ENCODE measurements at places on chromosomes 3 and 15.

DNA sequence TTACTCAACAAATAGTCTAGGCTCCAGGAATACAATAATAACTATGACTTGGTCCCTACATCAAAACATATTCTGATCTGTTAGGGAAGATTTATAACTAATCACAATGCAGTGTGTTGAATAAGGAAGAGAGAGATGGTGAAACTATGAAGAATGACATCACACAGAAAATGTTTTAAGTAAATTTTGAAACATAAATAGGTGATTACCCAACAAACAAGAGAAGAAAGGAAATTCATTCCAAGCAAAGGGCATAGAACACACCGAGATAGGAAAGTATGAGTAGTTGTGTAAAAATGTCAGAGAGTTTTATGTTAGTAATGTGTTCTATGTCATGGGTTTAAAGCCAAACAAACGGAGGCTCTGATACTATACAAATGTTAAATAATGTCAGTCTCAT, 13.4 kb downstream of the SEC62 start:
- DNase-seq: no peak

DNA sequence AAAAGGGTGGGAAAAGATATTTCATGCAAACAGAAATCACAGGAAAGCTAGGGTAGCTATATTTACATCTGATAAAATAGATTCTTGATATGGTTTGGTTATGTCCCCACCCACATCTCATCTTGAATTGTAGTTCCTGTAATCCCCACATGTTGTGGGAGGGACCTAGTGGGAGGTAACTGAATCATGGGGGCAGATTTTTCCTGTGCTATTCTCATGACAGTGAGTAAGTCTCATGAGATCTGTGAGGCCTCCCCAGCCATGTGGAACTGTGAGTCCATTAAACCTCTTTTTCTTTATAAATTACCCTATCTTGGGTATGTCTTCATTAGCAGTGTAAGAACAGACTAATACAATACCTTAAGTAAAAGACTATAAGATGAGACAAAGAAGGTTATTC, 558.1 kb downstream of the RSL24D1 start:
- DNase-seq: no peak

GRCh38 chr3:8651418-8652323, 7.1 kb upstream of the SSUH2 start:
- no peak for DNase-seq

- DNase-seq: no peak
Measured at GRCh38 chr3:184378651-184379357, 797 bp upstream of the THPO start.

GRCh38 chr3:25355998-25356397, 72.1 kb upstream of the RARB start:
- DNase-seq: no peak

DNA sequence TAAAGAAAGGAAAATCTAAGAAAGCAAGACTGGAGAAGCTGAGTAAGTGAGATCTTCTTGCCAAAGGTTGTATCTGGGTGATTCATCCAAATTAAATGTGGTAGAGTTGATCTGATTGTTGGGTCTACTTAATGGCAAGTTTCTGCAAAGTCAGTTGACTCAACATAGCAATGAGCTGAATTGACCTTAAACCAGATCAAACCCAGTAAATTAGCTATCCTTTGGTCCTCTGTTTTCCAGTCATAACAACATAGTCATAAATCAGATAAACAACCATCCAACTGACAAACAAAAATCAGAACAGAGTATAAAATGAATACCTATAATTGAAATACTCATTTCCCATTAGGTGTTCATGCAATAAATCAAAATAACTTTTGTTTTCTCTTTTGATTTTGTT, 142.6 kb upstream of the CFAP20DC start:
- peak; percentile 63 for DNase-seq

DNA sequence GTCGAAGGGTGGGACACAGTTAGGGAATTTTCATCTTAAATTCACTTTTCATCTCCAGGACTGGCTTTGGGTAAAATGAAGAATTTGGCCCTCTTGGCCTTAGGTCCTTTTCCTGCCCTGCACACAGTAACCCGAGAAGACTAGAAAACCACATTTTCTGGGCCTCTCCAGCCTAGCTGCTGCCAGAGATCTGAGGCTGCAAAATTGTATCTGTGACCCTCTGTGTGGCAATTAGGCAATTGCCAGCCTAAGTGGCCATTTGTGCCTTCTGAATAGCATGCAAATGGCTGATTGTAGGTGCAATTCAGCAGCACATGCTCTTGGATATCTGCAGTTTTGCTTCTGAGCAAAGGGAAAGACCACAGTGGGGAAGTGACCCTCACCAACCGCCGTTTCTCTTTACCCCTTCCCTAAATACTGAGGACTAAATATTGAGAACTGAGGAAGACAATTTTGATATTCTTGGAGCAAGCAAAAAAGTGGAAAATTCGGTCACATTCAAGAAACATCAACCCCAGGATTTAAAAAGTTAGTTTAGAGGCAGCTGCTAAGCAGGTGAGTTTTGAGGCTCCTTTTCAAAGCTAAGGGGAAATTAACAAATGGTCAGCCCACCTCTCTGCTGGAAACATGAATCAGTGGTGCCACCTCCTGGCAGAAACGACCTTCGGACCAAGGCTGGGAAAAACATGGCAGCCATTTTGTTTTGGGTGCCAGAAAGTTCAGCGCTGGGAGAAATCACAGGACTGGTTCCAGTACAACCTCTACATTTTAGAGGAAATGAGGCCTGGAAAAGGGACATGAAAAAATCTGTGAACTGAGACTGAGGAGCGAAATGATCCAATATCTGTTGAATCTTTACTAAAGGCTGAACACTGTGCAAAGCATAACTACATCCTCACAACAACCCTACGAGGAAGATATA, 56.6 kb upstream of the PRTG start:
- peak; percentile 82 for DNase-seq

DNA sequence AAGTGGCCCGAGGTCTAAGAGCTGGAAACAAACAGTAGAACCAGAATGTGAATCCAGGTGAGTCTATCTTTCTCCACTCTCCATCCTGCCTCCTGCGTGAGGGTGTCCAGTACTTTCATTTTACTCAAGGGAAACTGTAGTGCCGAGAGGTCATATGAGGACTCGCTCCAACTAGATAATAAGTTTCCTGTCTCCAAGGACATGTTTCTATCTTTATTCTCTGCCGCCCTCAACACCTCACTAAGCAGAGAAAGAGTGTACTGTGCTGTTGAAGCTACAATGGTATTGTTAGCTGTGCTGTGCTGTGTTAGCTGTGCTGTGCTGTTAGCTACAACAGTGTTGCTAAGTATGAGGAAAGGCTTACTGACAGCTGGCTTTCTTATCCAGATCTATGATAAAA, 137.9 kb upstream of the COL8A1 start:
- DNase-seq: no peak

GRCh38 chr3:183560607-183561006, 5.1 kb upstream of the KLHL6 start:
- no peak for DNase-seq

DNA sequence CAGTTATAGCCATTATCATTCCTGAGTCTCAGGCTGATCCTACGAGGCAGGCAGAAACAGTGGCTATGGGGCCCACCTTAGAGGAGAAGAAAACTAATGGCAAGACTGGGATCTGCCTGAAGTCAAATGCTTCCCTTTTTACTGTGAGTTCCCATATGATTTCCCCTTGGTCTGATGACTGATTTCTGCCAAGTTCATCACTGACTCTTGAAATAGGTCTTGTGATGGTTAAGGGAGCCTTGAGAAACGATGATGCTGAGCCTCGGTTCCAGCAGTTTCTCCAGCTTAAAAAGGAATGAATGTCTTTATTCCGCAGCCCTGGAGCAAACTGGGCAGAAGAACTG, 29.4 kb upstream of the LDHAL6B start:
- DNase-seq: no peak

- no peak for DNase-seq
Measured at GRCh38 chr15:99712415-99712814, 20.8 kb downstream of the LYSMD4 start.

DNA sequence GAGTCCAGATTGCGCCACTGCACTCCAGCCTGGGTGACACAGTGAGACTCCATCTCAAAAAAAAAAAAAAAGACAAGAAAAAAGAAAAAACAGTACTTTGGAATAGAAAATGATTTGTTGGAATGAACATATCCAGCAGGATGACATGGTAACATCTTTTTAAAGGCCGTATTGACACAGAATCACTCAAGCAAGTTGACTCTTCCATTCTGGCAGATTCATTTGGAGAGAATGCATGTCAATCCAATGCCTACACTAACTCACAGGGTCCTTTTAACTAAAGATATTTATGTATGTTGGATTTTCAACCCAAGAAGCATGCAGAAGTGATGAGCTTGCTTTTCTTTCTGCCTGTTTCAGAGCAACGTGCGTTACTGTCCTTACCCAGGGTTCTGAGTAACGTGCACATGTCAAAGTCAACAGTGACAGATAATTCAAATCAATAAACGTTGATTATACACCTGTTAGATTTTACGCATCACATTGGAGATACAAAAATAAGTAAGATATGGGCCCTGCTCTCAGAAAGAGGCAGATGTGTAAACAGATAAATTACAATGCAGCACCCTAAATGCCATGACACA, 77.1 kb upstream of the FNDC3B start:
- no peak for DNase-seq

DNA sequence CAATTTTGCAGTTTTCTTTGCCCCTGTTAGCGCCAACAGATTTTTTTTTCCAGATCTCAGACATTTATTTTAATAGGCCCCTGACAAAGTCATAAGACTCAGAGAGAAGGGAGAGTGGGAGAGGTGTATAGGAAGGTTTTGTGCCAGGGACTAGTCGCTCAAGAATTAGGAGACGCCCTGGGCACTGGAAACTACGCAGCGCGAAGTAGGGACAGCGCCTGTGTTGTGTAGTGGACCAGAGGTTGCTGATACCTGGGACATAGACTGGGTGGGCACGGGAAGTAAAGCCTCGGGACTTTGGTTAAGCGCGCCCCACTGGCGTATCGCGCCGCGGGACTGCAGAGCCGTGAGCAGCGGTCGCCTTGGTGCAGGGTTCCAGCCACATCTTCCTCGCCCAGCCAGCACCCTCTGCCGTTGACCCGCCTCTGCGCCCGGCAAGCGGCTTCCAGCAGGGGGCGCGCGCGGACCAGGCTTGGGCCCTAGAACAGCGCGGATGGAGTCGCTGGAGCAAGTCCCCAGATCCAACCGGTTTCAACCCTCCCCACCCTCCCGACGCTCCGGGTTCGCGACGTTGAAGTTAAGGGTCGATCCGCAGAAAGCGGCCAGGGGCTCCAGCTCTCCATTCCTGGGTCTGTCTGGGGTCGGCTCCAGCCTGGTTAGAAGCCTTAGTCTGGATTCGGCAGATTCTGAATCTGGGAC, 3.0 kb upstream of the ISLR2 start:
- DNase-seq: peak; percentile 96

GRCh38 chr15:36601497-36601932, 22.1 kb downstream of the CDIN1 start:
- peak; percentile 81 for DNase-seq

DNA sequence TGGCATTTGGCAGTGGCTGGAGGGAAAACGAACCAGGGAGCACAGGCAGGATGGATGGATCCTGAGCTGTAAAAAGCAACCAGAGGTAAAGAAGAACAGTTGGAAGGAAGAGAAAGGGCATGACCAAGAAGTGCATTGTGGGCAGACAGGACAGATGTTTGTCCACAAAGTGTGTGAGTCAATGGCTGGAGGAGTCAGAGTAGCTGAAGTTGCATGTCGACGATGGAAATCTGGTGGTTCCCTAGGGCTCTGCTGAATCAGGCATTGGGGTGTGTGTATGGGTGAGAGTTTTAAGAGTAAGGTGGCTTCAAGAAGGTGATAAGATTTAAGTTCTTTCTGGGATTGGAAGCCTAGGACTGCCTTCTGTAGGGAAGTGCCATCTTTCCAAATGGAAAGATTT, 214.0 kb upstream of the BHLHE40 start:
- DNase-seq: no peak

GRCh38 chr15:66023311-66023972, 154.2 kb downstream of the RAB11A start:
- DNase-seq: peak; percentile 65

GRCh38 chr15:29676961-29677402, 145.3 kb downstream of the TJP1 start:
- peak; percentile 75 for DNase-seq

DNA sequence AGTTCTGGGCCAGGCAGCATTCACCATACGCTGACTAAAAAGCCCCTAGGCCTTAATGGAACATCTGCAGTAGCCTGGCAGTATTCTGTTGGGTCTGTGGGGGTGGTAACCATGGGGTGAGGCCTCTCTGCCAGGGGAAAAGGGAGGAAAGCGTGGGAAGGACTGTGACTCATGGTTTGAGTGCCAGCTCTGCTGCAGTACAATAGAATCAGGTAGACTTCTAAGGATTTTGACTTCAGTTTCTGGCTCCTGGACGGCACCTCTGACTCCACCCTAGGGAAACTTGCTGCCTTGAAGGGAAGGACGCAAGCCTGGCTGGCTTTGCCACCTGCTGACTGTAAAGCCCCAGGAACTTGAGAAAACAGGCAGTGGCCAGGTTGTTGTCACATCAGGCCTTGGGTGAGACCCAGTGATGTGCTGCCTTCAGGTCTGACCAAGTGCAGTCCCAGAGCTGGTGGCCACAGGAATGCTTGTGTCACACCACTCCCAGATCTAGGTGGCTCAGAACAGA, 148.6 kb downstream of the SUCNR1 start:
- DNase-seq: peak; percentile 71

DNA sequence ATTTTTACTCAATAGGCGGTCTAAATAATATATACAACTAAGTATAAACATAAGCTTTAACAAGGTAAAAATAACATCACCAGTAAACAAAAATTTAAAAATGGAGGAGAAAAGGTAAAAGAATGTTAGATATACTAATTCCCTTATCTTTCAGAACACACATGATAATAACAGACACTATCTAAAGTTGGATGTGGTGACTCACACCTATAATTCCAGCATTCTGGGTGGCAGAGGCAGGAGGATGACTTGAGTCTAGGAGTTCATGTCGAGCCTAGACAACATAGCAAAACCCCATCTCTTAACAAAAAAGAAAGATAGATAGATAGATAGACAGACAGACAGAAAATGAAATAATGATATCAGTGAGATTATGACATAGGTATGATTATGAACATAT, 85.1 kb downstream of the STAG1 start:
- DNase-seq: no peak

- DNase-seq: no peak
Measured at GRCh38 chr3:136711277-136711676, 40.9 kb downstream of the STAG1 start.

- DNase-seq: peak; percentile 70
Measured at GRCh38 chr3:71710906-71711494, 14.2 kb downstream of the EIF4E3 start.
